ENCODE measurements at places on chromosomes 5 and 9.

DNA sequence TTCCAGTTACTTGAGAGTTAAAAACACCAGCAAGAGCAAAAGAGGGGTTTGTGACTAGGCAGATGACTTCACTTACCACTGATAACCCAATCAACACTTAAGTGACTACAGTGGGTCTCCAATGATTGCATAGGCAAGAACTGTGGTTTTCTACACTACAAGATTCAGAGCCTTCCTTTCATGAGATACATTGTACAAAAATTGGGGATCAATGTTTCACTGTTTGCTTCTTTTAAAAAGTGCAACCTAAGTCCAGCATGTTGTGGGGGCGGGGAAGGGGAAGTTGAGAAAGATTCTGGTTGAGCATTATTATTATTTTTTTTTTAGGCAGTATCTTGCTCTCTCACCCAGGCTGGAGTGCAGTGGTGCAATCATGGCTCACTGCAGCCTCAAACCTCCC lies 3.6 kb downstream of the IQGAP2 start:
- DNase-seq: no peak

DNA sequence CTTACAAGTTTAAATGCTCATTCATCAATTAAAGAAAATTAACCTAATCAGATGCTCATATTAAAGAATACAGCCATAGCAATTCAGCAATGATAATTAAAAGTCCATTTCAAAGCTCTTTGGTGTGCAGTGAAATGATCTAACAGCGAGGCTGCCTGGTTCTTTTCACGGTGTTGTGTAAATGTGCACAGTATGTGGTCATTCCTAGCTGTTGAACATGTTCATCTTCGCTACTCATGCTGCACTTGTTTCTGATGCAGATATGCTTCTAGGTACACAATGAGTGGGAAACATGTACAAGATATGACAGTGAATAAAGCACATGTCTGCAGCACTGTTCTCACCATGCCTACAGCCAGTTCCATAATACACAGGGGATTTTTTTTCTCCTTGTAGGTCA lies 163.5 kb downstream of the NR2F1-AS1 start:
- no peak for DNase-seq

GRCh38 chr5:10339958-10340357 lies 13.5 kb upstream of the MARCHF6 start:
- no peak for DNase-seq

DNA sequence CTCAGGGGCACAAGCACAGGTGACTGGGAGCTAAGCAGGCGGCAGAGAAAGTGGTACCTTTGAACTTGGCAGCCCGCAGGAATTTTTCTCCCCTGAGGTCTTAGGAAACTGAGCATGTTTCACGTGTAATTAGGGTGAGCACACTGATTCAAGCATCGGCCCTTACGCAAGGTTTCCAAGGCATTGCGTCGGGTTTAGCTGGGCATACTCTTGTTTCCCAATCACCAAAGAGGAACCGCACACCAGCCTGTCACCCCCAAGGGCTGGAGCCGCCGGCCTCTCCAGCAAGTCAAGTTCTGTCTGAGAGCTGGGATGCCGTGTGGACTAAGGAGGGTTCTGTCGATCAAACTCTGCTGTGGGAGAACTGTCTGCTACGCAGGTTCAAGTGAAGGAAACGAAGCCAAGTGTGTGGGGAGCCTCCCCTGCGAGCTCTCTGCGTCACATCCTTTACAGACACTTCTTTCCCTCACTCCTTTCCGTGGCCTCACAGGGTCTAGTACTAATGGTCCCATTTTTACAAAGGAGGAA lies 53.0 kb downstream of the ERGIC1 start:
- DNase-seq: no peak

- no peak for DNase-seq
Observed at GRCh38 chr9:5531101-5531882, 21.0 kb downstream of the PDCD1LG2 start.

DNA sequence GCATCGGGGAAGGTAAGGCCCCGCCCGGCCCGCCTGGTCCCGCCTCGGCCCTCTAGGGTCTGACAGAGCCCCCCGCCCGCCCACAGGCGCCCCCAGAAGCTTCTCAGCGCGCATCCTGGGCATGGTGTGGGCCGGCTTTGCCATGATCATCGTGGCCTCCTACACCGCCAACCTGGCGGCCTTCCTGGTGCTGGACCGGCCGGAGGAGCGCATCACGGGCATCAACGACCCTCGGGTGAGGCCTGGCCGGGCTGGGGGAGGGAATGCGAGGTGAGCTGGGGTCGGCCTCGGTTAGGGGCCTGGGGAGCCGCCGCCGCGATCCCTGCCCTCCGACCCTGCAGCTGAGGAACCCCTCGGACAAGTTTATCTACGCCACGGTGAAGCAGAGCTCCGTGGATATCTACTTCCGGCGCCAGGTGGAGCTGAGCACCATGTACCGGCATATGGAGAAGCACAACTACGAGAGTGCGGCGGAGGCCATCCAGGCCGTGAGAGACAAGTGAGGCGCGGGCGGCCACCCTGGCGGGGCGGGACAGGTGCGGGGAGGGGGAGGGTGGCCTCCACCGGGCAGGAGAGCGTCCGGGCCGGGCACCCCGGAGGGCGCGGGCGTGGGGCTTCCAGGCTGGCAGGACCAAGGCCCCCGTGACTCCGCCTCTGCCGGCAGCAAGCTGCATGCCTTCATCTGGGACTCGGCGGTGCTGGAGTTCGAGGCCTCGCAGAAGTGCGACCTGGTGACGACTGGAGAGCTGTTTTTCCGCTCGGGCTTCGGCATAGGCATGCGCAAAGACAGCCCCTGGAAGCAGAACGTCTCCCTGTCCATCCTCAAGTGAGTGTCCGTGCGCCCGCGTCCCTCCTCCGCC lies 7.1 kb downstream of the LRRC26 start:
- DNase-seq: no peak

GRCh38 chr9:81759680-81760215 lies 70.4 kb upstream of the TLE1 start:
- no peak for DNase-seq
